Stimulated activated naive CD4-positive, alpha-beta T cell treated with Interleukin-2 at 50 U/mL for 16 hours (primary cell): ENCODE measurements at places on chromosomes 2 and 18.

- no peak for DNase-seq
Measured at GRCh38 chr2:47056868-47057686, 98.0 kb downstream of the STPG4 start.

DNA sequence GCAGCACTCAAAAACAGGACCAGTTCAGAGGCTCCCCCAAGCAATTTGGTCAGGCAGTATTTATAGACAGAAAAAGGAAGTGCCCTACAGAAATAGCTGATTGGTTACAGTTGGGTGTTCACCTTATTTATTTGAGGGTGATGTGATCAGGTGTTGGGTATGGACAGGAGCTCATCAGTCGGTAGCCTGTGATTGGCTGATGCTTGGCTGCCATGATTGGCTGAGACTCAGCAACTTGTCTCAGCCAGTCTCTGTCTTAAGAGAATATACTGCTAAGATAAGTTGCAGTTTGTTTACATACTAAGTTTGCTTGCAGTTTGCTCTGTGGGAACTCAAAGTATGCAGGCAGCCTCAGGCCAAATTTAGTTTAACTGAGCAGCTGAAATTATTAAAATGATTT is 9.4 kb downstream of the ABCG8 start:
- no peak for DNase-seq

- DNase-seq = no peak
Measured at GRCh38 chr2:217691920-217692666, 310.7 kb downstream of the TNS1 start.

DNA sequence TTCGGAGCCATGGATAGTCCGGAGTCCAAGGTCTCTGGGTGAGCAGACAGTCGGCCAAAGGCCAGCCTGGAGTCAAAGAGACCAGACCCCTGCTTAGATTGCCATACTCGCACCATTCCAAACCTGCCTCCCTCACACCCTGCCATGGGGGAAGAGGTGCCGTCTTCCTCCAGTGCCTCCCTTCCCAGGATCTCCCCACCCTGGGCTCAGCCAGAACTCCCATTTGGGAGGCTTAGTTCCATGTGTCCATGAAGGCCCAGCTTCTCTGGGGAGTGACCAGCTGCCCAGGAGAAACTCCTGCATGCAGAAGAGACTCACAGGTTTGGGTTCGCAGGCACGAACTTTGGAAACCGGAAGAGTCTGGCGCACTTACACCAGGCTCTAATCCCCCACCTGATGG is 21.7 kb downstream of the IGFBP5 start:
- DNase-seq = no peak

- DNase-seq = no peak
Measured at GRCh38 chr2:186871881-186872280, 22.9 kb upstream of the ZSWIM2 start.

DNA sequence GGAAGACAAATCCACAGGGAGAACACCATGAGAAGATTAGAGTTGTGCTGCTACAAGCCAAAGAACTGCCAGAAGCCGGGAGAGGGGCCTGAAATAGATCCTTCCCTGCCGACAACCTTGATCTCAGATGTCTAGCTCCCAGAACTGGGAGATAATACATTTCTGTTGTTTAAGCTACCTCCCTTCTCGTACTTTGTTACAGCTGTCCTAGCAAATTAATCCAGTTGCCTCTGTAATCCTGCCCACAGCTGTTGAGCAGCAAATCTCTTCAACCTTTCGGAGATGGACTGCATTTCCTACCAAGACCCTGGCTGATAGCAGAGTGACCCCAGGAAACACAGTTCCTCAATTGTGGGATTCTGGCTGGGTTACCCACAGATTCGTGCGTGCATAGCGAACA is 2.6 kb upstream of the TBC1D8 start:
- DNase-seq = no peak

DNA sequence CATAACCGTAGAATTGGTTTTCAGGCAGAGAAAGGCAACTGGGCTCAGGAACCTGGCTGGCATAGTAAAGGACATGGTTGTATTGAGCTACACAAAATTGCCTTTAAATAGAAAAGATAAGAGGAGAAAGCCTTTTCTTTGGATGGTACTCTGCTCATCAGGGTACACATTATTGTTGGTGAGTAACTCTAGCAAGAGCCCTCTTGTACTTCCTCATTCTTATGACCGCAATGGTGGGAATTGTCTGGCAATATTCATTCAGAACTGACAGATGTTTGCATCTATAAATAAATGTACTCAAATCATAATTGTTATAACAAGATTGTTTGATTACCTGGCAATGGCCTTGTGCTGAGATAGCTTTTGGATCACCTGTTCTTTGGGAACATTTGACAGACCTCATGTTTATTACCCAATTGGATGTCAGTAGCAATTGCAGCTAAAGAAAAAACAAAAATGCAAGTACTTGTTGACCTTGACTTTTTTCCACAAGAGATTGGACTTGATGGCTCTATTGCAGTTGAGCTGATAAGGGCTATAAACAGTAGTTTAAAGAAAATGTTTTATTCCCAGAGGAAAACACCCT is 43.9 kb downstream of the MEIS1 start:
- no peak for DNase-seq

GRCh38 chr18:37698508-37699040 is 133.0 kb upstream of the CELF4 start:
- DNase-seq = no peak

DNA sequence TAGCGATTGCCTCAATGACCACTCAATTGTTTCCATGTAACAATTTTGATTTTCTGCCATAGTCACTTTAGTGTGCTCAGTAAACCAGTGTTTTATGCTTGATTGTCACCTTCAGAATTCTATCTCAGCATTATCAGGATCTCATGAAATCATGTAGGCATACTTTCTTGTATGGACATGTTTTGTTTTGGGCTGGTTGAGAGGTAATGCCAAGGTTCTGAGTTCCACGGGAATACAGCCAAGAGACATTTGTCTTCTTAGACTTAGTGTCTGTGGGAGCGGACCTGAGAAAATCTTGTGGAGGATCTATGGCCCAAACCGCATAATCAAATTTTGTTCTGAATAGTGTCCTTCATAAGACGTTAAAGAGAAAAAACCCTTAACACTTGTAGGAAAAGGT is 10.2 kb downstream of the MSTN start:
- no peak for DNase-seq

GRCh38 chr2:75870651-75871137 is 160.0 kb upstream of the GCFC2 start:
- DNase-seq = no peak

DNA sequence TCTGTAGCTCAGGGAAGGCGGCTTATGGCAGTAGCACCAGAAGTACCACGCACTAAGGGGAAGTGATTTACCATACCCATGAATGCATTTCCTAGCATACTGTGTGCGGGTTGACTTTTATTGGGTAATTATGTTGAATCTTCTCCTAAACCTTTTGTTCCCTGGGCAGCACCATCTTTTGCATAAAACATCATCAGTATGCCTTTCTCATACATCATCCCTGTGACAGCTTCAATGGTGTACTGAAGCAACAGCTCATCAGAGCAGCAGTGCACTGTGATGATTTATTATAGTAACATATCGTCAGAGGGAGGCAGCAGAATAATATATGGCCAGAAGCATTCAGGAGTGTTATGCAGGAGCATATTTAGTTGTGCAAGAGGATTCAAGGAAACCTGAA is 204.9 kb downstream of the CDH7 start:
- no peak for DNase-seq

GRCh38 chr18:9082711-9083510 is 19.6 kb upstream of the NDUFV2 start:
- DNase-seq = peak; percentile 57
